Esophagus muscularis mucosa (tissue), 4 donors: ENCODE measurements at places on chromosomes 13 and 19. TPM values are rescaled to one million over a fixed set of nuclear protein-coding genes. Genes with fewer than 3 reads are reported as not detected.

DNA sequence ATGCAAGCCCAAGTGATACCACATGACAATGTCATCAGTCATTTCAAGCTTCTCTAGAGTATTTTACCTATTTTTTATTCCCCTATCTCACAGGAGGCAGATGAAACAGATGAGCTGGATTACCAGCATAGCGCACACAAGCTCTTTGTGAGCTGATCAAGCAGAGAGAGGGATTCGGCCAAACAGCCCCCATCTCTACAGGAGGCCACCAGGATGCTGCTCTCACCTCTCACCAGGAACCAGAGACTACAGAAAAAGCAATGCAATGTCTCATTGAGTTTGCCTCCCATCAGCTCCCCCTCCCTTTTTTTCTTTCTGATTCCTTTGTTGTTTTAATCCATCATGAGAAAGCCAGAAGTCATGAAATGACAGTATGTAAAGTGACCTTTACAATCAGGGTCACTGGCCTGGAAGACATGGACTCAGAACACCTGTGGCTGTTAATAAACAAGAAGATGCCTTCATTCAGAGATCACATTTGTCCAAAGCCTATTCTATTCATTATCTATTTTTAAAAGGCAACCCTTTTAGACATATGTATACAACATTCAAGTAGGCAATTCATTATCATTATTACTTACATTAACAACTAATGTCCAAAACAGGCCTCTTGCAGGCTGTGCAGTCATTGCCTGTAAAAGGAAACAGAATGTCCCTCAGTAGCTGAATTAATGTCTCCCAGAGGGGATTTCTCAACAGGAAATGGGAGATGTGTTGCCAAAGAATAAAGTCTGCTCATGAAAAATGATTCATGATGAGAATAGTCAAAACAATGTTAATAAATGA, 656.6 kb downstream of the TBC1D4 start:
- no peak for DNase-seq

DNA sequence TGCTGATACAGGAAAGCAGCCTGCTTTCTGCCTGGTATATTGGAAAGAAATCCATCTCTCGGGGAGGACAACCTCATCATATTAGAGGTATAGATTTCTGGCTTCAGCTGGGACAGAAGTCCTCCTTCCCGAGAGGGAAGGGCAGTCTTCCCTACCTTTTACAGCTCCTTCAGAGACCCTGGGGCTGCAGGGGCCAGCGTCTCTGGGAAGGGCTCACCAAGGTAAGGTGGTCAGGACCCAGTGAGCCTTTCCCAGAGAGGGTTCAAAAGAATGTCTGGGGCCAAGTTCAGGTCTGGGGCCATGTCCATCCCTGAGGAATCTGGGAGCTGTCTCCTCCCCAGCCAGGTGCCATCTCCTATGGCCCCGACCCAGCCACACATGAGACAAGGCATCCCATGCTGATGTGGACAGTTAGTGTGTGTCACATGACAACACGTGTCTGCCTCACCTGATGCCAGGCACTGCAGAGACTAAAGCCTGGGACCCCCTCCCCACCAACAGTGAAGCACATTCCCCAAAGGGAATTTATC, 136.4 kb downstream of the URI1 start:
- DNase-seq = no peak

GRCh38 chr13:96700657-96701056, 293.6 kb downstream of the OXGR1 start:
- DNase-seq = no peak

- DNase-seq = no peak
These were observed 9.9 kb downstream of the PLPP2 start for GRCh38 chr19:281156-281853.

DNA sequence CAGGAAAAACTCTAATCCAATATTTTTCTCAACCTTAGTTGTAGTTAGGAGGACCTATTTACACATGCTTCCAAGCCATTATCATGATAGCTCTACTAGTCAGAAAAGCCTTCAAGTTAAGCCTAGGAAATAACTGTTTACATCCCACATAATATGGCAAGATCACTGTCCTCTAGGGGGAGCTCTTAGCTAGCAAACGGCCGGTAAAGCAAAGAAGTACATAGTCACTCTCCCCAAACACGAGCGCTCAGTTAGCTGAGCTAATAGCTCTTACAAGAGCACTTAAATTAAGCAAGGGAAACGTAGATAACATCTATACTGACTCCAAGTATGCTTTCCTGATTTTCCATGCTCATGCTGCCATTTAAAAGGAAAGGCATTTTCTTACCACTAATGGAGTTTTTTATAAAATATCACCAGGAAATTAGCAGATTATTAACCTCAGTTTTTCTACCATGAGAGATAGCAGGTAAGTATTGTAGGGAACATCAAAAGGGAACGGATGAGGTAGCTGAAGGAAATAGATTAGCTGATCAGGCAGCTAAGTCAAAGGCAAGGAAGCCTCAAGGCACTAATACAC, 100.6 kb upstream of the PABPC3 start:
- peak; percentile 75 for DNase-seq

DNA sequence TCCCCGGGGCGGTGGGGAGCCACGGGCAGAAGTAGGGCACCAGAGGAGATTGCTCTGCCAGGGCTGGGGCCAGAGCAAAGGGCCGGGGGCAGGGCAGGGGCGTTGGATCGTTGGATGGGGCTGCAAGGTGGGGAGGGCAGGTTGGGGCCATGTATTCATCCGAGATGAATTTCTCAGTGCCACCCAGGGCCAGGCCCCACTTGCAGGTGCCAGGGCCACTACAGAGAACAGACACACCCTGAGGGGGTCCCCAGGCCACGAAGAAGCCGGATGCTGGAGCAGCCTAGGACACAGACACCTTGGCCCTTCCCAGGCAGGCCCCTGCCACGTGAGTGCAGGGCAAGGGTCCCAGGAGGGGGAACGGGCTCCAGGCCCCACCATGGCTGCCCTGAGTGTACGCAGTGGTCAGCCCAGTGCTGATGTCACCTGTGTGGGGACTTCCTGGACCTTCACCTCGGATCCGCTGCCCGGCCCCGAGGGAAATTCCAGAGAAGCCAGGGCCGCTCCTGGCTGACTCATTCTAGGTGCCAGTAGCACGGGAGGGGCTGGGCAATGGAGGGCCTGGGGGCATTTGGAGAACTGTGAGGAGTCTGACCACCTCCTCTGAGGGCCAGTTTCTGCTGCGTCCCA, 9.6 kb upstream of the SBNO2 start:
- DNase-seq = no peak

DNA sequence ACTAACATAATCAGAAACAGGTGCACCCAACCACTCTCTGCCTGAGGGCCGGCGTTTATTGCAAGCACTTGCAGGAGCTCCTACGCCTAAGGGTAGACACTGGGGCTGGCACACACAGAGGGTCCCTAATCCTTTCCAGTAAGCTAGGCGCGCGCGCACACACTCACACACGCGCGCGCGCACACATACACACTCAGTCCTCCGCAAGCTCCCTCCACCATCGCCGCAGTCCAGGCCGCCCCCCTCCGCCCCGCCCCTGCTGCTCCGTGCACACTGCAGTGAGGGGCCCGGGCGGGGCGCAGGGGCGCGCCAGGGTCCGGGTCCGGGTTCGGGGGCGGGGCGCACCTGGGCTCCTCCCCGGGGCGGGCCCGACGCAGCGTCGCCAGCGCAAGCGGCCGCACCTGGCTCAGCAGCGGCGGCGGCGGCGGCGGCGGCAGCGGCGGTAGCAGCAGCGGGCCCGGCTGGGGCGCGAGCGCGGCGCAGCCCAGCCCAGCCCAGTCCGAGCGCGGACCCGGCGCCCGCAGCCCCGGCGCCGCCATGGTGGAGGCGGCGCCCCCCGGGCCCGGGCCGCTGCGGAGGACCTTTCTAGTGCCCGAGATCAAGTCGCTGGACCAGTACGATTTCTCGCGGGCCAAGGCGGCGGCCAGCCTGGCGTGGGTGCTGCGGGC, at the start of gene CAMSAP3:
CAMSAP3 (plus strand) TSS at position 398 of the 668 bp plus-strand sequence; CDS start at position 538, 140 bp downstream.
- no peak for DNase-seq

DNA sequence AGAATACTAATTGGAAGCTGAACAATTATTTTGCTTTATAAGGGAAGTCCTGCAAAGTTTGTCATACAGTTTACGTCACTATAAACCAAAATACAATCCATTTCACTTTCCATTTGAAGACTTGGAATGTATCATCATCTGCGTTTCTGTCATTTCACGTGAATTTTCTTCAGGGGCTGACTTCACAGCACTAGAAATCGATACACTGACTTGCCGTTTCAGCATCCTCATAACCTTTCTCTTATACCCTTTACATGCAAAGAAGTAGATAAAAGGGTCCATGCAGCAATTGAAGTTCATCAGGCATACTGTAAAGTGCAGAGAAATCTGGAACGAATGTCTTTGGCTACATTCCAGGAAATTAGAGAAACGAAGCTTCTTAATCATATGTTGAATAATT, 12.2 kb downstream of the GPR183 start:
- no peak for DNase-seq

DNA sequence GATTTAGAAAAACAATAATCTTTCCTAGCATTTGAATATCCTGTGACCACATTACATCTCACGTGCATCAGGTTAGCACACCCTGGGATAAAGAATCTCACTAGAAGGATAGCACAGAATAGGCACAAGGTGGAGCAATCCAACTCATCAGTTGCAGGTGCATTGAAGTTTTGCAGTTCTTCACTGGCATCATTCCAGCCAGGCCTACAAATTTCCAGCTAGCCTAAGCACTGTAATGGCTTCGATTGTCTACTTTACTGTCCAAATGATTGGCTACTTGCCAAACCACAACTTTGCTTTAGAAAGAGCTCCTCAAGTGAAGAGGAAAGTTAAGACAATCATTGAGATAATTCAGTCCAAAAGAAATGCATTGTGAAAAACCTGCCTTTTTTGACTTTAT, 89.5 kb downstream of the SPRY2 start:
- DNase-seq = no peak

- DNase-seq = no peak
These were observed 48.7 kb downstream of the CCNE1 start for GRCh38 chr19:29860492-29860891.

The RHPN2 gene
- 2.3 TPM for total RNA-seq

The ZNF471 gene
- 10.6 TPM for total RNA-seq

The FGF22 gene
- total RNA-seq = 0.80 TPM

The HCST gene
- not detected for total RNA-seq

The NLRP5 gene
- not detected for total RNA-seq
